ENCODE measurements at places on chromosomes 12 and 14. TPM values are rescaled to one million over a fixed set of nuclear protein-coding genes. Genes with fewer than 3 reads are reported as not detected.

Gene MARS1
- total RNA-seq = 272 TPM

Gene PLEKHG7
- total RNA-seq = not detected

Gene BEST3
- total RNA-seq = not detected

Gene STAB2
- 0.08 TPM for total RNA-seq

Gene CLEC2A
- total RNA-seq = not detected

Gene KLRG1
- total RNA-seq = not detected

Gene SLC38A4
- total RNA-seq = 4.6 TPM

Gene MIP
- not detected for total RNA-seq

Gene HCFC2
- 30.5 TPM for total RNA-seq

Gene ANKRD33
- not detected for total RNA-seq

Gene FLVCR2
- 1.1 TPM for total RNA-seq

Gene NELL2
- total RNA-seq = 4.6 TPM

Gene SDR9C7
- total RNA-seq = not detected

Gene MYF5
- total RNA-seq = not detected

Gene TAS2R30
- total RNA-seq = 16.4 TPM

Gene RIMKLB
- 23.2 TPM for total RNA-seq

Gene XRCC3
- total RNA-seq = 18.1 TPM

Gene AQP2
- not detected for total RNA-seq

Gene RAN
- total RNA-seq = 564 TPM

Gene BCL11B
- total RNA-seq = 0.09 TPM

Gene RPL10L
- not detected for total RNA-seq

Gene FAM186B
- total RNA-seq = 2.7 TPM

Gene GLT1D1
- not detected for total RNA-seq

Gene GPRC5D
- not detected for total RNA-seq

Gene LGR5
- 7.8 TPM for total RNA-seq

Gene KRT83
- total RNA-seq = not detected

Gene VSIG10
- total RNA-seq = 11.1 TPM

Gene LHX5
- total RNA-seq = not detected

Gene FICD
- total RNA-seq = 7.6 TPM

Gene SCNN1A
- total RNA-seq = under 0.01 TPM

Gene EPS8
- total RNA-seq = 76.6 TPM

Gene ARHGEF25
- total RNA-seq = 18.3 TPM

Gene KERA
- total RNA-seq = not detected

Gene AGAP2
- total RNA-seq = 0.27 TPM

Gene SERPINA9
- total RNA-seq = not detected

Gene SOX5
- total RNA-seq = 12.8 TPM

Gene PLD4
- total RNA-seq = 0.16 TPM

Gene SIX4
- 16.3 TPM for total RNA-seq

Gene NOS1
- not detected for total RNA-seq

Gene TEX22
- total RNA-seq = 1.5 TPM

Gene DHRS2
- 1.1 TPM for total RNA-seq

Gene KRT74
- total RNA-seq = not detected

Gene COX8C
- total RNA-seq = not detected

Gene SYNDIG1L
- not detected for total RNA-seq

Gene CD163
- not detected for total RNA-seq

Gene ACADS
- 7.5 TPM for total RNA-seq

Gene ESR2
- total RNA-seq = 0.16 TPM

Gene PPM1H
- total RNA-seq = 0.98 TPM

Gene FSCB
- total RNA-seq = 1.4 TPM

Gene EMC9
- total RNA-seq = 11.9 TPM

Gene KRT6C
- not detected for total RNA-seq
